ENCODE measurements at places on chromosomes 13 and 19. TPM values are rescaled to one million over a fixed set of nuclear protein-coding genes. Genes with fewer than 3 reads are reported as not detected.

DNA sequence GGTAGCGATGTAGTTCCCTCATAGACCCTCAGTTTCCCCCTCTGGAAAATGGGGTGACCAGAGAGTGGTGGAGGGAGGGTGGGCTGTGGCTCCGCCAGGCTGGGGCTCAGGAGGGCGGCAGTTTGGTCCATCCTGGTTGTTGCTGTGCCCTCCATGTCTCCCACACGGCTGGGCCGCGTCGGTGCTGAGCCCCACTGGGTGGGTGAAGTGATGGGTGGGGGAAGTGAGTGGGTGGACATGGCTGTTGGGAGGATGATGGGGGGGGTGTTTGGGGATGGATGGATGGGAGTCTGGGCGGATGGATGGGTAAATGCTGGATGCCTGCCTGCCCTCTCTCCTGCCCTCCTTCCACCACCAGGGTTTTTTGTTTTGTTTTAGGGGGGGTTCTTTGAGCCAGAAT is 16.6 kb upstream of the EHD2 start:
- H3K36me3 ChIP-seq: peaks cover 6% of the 10 kb centered on the region
- H3K4me3 ChIP-seq: no peak overlapping the region
- H3K27ac ChIP-seq: no peak overlapping the region

GRCh38 chr19:9673912-9674662 is 813 bp downstream of the ZNF562 start:
- H3K4me3 ChIP-seq: peak overlapping the region; percentile 99
- no peaks in the 10 kb centered on the region for H3K27me3 ChIP-seq
- peaks cover 9% of the 10 kb centered on the region for H3K36me3 ChIP-seq
- H3K4me1 ChIP-seq: peaks cover 15% of the 10 kb centered on the region
- peak overlapping the region; percentile 93 for H3K27ac ChIP-seq

DNA sequence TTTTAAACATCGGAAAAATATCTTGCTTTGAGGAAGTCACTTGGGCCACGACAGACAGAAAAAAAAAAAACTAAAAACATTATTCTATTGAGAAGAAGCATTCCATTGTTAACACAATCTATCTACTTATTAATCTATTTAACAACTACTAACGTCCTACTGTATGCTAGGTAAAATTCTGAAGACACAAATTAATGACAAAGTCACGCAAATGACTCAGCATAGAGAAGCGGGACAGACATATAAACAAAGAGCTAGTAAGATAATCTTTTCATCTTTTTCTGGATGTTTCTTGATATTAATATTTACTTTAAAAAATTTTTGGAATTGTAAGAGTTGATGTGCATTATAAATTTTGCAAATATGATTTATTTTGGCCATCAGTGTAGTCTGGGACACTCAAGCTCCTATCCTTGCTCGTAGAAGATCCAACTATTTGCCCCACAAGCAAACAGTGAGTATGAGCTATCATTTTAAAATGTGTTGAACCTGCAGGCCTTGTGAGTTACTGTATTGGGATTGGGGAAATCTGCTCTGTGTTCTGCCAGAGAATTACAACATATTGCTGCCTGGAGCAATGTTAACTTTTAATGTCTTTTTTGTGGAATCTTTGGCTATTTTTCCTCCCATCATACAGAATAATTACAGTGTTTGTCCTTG is 109.1 kb downstream of the PCDH9 start:
- no peaks in the 10 kb centered on the region for H3K27me3 ChIP-seq
- no peak overlapping the region for H3K27ac ChIP-seq

- no peak for DNase-seq
- no peaks in the 10 kb centered on the region for H3K4me1 ChIP-seq
- no peak overlapping the region for H3K4me3 ChIP-seq
- H3K27ac ChIP-seq: no peak overlapping the region
- no peaks in the 10 kb centered on the region for H3K36me3 ChIP-seq
Observed at GRCh38 chr13:78845656-78846365, 186.9 kb upstream of the OBI1 start.

DNA sequence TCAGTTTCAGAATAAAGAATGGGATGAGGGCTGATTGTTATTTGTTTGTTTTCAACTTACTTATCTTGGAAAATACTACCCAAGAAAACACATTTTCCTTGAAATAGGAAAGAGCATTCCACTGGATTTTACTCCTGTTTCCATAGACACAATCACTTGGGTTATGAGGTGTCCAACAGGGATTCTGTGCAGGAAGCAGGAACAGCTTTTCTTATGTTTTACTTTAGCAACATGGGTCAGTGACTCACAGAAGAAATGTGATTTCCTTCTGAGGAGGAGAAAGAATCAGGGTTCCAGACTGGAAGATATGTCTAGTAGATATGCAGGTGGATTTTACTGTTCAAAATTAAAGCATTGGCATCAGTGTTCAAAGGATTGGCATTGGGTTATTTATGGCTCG is 180.8 kb upstream of the GPC6 start:
- DNase-seq: no peak

GRCh38 chr19:7461841-7462629 is 26.8 kb downstream of the PEX11G start:
- H3K27me3 ChIP-seq: no peaks in the 10 kb centered on the region
- no peak for DNase-seq
- no peak overlapping the region for H3K27ac ChIP-seq
- H3K4me3 ChIP-seq: no peak overlapping the region

- peak overlapping the region; percentile 49 for H3K4me3 ChIP-seq
- DNase-seq: no peak
- H3K4me1 ChIP-seq: peaks cover 16% of the 10 kb centered on the region
- no peaks in the 10 kb centered on the region for H3K36me3 ChIP-seq
Observed at GRCh38 chr13:113724016-113724758, 34.8 kb upstream of the TMEM255B start.

DNA sequence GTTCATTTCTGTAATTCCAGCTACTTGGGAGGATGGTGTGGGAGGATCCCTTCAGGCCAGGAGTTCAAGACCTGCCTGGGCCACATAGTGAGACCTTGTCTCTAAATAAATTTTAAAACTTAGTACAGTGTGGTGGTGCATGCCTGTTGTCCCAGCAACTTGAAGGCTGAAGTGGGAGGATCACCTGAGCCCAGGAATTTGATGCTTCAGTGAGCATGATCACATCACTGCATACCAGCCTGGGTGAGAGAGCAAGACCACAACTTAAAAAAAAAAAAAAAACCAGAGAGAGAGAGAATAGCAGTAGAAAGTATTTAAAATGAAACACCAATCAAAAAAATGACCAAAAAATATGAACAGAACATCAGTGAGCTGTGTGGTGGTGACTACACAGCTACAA is 7.1 kb upstream of the ZNF823 start:
- no peak for DNase-seq
- H3K27me3 ChIP-seq: no peaks in the 10 kb centered on the region
- H3K36me3 ChIP-seq: no peaks in the 10 kb centered on the region
- H3K4me3 ChIP-seq: no peak overlapping the region
- H3K27ac ChIP-seq: no peak overlapping the region

GRCh38 chr13:40410315-40410714 is 256.1 kb downstream of the FOXO1 start:
- no peaks in the 10 kb centered on the region for H3K4me1 ChIP-seq
- no peak for DNase-seq
- H3K27ac ChIP-seq: no peak overlapping the region
- no peaks in the 10 kb centered on the region for H3K27me3 ChIP-seq

DNA sequence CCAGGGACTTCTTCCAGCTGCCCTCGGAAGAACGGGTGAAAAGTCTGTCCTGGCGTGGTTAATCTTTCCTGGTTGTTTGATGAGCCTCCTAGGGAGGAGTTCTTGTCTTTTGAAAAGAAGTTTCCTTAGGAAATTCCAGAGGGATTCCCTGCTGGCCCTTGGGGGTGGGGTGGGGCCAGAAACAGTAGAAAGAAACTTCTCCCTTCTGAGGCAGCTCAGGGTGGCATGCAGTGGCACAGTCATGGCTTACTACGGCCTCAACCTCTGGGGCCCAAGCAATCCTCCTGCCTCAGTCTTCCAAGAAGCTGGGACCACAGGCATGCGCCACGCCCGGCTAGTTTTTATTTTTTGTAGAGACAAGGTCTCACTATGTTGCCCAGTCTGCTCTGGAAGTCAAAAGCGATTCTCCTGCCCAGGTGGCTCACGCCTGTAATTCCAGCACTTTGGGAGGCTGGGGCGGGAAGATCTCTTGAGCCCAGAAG is 1.5 kb downstream of the ZNF101 start:
- H3K4me1 ChIP-seq: peaks cover 50% of the 10 kb centered on the region
- peak overlapping the region; percentile 76 for H3K4me3 ChIP-seq
- peak; percentile 40 for DNase-seq
- peak overlapping the region; percentile 85 for H3K27ac ChIP-seq

- peaks cover 4% of the 10 kb centered on the region for H3K4me1 ChIP-seq
- H3K36me3 ChIP-seq: peaks cover 12% of the 10 kb centered on the region
- H3K4me3 ChIP-seq: no peak overlapping the region
- DNase-seq: no peak
Observed at GRCh38 chr19:48176226-48176625, 5.7 kb downstream of the ZSWIM9 start.

GRCh38 chr13:101181076-101181685 is 235.1 kb downstream of the NALCN start:
- H3K4me3 ChIP-seq: no peak overlapping the region
- H3K36me3 ChIP-seq: no peaks in the 10 kb centered on the region

DNA sequence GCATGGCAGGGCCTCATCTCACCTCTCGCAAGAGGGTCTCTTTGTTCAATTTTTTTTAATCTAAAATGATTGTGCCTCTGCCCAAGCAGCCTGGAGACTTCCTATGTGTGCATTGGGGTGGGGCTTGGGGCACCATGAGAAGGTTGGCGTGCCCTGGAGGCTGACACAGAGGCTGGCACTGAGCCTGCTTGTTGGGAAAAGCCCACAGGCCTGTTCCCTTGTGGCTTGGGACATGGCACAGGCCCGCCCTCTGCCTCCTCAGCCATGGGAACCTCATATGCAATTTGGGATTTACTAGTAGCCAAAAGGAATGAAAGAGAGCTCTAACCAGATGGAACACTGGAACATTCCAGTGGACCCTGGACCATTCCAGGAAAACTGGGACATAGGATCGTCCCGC is 8.0 kb downstream of the FXYD3 start:
- H3K27me3 ChIP-seq: no peaks in the 10 kb centered on the region
- DNase-seq: no peak
- no peak overlapping the region for H3K4me3 ChIP-seq
- peaks cover 7% of the 10 kb centered on the region for H3K4me1 ChIP-seq
- H3K36me3 ChIP-seq: no peaks in the 10 kb centered on the region

DNA sequence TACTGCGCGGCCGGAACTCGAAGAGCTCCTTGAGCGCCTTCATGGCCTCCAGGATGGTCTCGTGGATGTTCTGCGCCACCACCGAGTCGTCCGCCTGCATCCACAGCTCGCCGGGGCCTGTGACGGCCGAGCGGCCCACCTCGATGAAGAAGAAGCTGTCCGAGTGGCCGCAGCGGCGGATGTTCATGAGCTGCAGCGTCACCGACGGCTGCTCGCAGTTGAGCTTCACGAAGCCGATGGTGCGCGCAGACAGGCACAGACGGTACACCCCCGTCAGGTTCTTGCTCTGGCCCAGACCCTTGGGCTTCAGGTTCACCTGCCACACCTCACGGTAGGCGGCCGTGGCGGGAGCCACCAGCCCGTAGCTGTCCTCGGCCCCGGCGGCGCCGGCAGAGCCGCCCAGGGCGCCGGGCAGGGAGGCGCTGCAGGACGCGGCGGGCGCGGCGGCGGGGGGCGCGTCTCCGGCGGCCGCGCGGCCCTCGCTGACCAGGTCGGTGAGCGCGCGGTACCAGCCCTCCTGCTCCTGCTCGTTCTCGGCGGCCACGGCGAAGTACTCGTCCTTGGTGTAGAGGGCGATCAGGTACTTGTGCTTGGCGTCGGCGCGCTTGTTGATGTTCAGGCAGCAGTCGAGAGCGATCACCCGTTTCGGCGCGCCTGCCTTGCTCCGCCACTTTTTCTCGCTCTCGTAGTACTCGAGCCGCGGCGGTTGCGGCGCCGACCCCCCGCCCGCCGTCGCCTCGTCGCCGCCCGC is 1.1 kb downstream of the IRS2 start:
- no peak overlapping the region for H3K27ac ChIP-seq
- H3K27me3 ChIP-seq: no peaks in the 10 kb centered on the region
- H3K36me3 ChIP-seq: no peaks in the 10 kb centered on the region
- no peak for DNase-seq
- peaks cover 14% of the 10 kb centered on the region for H3K4me1 ChIP-seq
- H3K4me3 ChIP-seq: peak overlapping the region; percentile 51

Gene KLHL1
- total RNA-seq: not detected

Gene ONECUT3
- total RNA-seq: not detected

Gene PRTN3
- total RNA-seq: not detected

Gene TEX26
- not detected for total RNA-seq

Gene FUT2
- total RNA-seq: not detected

Gene KLC3
- not detected for total RNA-seq
